Gastrocnemius medialis (tissue), 4 donors: ENCODE measurements at places on chromosomes 1 and 21. TPM values are rescaled to one million over a fixed set of nuclear protein-coding genes. Genes with fewer than 3 reads are reported as not detected.

The OR2T4 gene
- total RNA-seq, result not detected

The PLPPR5 gene
- total RNA-seq, result not detected

The CDA gene
- total RNA-seq, result 1.3 TPM

The CASQ1 gene
- 387 TPM for total RNA-seq

The RUSC1 gene
- 10.2 TPM for total RNA-seq

The TTC34 gene
- total RNA-seq, result not detected

The SPRR2F gene
- not detected for total RNA-seq

The CHIA gene
- not detected for total RNA-seq

The SFN gene
- 0.36 TPM for total RNA-seq

The DMBX1 gene
- not detected for total RNA-seq

The AADACL4 gene
- not detected for total RNA-seq

The SPRR5 gene
- total RNA-seq, result not detected

The RIIAD1 gene
- total RNA-seq, result not detected

The NTMT2 gene
- not detected for total RNA-seq

The DEPDC1 gene
- not detected for total RNA-seq

The TMEM35B gene
- 8.3 TPM for total RNA-seq

The KCNE2 gene
- total RNA-seq, result not detected

The LHX8 gene
- not detected for total RNA-seq

The VANGL2 gene
- total RNA-seq, result not detected
